ENCODE measurements at places on chromosomes 1 and 21. TPM values are rescaled to one million over a fixed set of nuclear protein-coding genes. Genes with fewer than 3 reads are reported as not detected.

- no peak for DNase-seq
Measured at GRCh38 chr1:54266908-54267307, 66.9 kb downstream of the MRPL37 start.

DNA sequence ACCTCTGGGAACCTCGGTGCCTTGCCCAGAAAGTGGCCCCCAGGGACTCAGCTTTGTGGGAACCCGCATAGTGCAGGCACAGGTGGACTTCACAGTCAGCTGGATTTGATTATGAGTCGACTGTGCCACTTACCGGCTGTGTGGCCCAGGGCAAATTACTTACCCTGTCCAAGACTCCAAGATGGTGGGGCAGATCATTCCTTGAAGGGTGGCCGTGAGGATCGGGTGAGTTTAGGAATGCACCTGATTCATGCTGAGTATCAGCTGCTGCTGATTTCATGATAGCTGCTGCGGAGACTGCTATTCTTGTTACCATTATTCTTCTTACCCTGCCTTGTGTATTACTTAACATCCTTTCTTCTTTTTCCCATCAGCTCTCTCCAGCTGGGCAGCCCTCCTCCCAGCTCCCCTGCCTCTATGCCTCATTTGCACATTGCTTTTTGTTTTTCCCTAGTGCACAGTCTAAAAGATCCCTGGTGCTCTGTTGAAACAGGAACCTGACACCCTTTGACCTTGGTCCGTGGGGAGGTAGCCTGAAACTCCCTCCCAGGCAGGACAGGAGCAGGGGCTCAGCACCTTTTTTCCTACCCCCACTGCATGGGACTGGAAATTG is 40.5 kb upstream of the FHAD1 start:
- no peak for DNase-seq

DNA sequence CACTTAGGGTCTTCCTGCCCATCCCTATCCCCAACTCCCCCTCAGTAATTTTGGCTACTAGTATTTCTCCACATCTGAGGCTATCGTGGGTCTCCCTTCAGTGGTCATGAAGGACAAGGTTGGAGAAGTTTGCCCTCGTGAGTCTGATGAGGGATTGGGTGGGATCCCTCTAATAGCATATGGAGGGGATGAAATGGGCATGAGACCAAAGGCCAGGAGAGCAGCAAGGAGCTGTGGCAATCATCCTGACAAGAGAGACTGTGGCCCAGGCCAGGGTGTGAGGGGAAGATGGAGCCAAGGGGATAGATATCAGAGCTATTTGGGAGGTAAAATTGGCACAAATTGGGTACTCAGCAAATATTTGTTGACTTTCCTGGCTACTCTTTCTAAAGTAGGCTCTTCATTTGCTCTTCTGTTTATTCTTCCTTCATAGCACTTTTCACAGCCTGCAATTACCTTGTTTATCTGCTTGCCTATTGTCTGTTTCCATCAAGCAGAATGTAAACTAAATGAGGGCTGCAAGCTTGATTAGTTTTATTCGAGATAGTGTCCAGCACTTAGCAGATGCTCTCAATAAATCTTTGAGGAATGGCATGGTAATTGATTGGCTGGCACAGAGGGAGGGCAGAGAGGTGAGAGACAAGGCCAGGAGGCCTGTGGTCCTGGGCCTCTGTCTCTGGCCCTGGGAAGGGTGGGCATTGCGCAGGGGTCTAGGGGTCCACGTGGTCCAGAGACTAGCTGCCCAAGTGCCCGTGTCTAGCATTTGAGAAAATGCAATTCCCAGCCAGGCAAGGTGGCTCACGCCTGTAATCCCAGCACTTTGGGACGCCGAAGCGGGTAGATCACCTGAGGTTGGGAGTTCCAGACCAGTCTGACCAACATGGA is 1.5 kb upstream of the PLK3 start:
- DNase-seq: no peak

PPFIA4 gene
- 0.50 TPM for total RNA-seq

DNA sequence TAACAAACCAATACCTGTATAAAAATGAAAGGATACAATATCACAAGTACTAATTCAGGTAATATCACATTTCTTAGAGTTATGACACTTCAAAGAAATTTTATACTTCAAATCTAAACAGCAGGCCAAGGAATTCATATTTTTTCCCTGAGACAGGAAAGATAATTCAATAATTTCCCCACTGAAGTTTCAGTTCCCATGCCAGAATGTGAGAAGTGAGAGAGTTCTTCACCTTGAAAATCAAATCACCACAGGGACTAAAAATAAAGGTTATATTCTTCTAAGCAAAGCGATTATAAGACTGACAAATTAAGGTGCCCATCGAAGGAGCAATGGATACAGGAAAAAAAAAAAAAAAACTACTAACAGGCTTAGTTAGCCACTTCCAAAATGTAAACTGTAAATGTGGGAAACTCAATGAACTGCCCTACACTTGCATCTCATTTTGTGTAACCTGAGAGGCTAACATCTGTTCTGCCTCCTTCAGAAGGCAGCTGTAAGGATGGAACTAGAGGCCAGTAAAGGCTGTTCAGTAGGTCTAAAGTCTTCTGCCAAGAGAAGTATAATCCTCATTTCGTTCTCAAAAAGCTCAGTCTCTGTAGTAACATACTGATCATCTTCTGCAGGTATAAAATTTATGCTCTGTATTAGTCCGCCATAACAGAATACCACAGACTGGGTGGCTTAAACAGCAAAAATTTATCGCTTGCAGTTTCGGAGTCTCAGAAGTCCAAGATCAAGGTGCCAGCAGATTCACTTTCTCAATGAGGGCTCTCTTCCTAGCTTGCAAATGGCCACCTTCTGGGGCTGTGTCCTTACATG is 127.8 kb downstream of the RERE start:
- no peak for DNase-seq

- DNase-seq: no peak
Measured at GRCh38 chr1:160129558-160129957, 14.0 kb downstream of the ATP1A2 start.

LRRC8B gene
- 31.4 TPM for total RNA-seq

- peak; percentile 49 for DNase-seq
Measured at GRCh38 chr1:8077120-8077573, 51.0 kb upstream of the ERRFI1 start.

ALX3 gene
- not detected for total RNA-seq

SYDE2 gene
- 6.3 TPM for total RNA-seq

DNA sequence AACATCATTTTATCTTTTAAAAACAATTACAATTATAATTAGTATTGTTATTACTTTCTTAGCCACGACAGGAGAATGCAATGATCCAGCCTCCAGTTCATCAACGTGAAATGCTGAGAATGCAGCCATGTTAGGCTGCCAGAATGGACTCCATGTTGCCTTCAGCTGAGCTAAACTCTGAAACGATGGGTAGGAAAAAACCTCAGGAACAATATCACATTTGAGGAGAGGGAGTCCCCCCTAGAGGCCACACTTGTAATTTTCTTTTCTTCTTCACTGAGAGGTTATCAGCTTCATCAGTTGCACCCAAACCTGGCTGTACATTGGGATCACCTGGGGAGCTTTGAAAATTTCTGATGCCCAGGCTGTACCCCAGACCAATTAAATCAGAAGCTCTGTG is 34.6 kb upstream of the DNAH14 start:
- DNase-seq: no peak

- peak; percentile 72 for DNase-seq
Measured at GRCh38 chr1:19974822-19975416, 4.5 kb downstream of the PLA2G2A start.

MSTO1 gene
- total RNA-seq: 47.3 TPM

GRCh38 chr1:173852105-173852504 is 15.7 kb downstream of the GAS5 start:
- DNase-seq: no peak

NUDT17 gene
- total RNA-seq: 4.0 TPM

DNA sequence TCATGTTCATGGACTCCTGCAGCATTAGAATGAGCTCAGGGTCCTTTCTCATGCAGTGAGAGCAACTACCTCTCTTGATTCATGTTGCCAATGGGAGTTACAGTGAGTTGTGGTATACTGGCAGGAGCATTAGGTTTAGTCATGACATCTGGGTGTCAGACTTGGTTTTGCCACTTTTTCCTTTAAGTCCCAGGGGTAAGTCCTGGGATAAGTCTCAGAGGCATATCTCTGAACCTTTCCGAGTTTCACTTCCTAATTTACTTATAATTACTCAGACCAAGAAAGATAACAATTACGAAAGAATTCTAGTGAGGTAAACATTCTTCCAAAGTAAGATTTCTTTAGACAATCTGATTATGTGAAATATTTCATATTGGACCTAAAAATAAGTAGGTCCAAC is 606.0 kb downstream of the SMYD3 start:
- DNase-seq: no peak

- DNase-seq: no peak
Measured at GRCh38 chr1:58434181-58434580, 112.3 kb downstream of the OMA1 start.

DNA sequence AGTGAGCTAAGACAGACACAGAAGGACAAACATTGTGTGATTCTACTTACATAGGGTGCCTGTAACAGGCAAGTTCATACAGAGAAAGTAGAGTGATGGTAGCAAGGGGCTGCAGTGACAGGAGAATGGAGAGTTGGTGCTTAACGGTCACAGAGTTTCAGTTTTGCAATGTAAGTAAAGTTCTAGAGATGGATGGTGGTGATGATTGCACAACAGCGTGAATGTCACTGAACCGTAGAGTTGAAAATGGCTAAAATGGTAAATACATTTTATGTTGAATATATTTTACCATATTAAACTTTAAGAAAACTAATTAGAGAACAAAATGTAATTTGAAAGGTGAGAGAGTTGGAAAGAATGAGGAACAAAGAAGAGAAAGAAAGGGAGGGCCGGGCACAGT is 8.7 kb downstream of the CFAP107 start:
- DNase-seq: no peak

DNA sequence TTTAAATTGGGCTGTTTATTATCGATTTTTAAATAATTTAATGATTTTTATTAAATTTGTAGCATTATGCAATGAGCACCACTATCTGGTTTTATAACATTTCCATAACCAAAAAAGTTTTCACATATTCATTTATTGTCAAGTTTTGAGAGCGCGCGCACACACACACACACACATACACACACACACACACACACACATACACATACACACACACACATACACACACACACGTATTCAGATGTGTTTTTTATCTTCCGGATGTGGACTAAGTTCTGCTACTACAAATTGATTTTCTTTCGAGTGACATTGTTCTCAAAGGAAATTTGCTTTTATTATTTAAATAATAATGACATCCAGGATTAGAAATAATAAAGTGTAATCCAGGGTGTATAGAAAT is 16.3 kb downstream of the CACHD1 start:
- DNase-seq: no peak

DNA sequence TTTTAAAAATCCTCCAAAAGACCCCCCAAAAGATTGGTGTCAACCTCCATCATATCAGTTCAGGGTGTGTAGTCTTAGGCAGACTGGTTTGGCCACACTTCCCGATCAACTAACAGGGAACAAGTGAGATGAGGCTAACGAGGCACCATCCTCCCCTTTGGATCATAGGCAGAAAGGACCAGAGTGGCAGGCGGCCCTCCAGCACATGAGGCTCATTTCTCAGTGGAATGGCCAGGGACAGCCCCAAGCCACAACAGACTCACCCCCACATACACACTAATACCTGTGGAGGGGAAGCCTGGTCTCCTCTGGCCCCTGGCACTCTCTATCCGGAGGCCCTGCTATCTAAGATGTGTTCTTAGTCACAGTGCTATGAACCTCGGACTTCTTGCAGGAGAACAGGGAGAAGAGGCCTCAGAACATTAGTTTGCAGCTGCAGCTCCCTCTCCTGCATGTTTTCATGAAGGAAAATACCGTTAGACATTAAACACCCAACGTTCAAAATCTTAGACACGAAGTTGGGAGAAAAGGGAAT is 17.3 kb upstream of the CAPN2 start:
- no peak for DNase-seq

- DNase-seq: no peak
Measured at GRCh38 chr1:4002741-4003140, 102.7 kb upstream of the C1orf174 start.

- DNase-seq: no peak
Measured at GRCh38 chr1:215377746-215378145, 189.4 kb upstream of the KCTD3 start.

C1orf21 gene
- 87.7 TPM for total RNA-seq

GRCh38 chr1:203682473-203683383 is 56.1 kb downstream of the ATP2B4 start:
- no peak for DNase-seq

DNA sequence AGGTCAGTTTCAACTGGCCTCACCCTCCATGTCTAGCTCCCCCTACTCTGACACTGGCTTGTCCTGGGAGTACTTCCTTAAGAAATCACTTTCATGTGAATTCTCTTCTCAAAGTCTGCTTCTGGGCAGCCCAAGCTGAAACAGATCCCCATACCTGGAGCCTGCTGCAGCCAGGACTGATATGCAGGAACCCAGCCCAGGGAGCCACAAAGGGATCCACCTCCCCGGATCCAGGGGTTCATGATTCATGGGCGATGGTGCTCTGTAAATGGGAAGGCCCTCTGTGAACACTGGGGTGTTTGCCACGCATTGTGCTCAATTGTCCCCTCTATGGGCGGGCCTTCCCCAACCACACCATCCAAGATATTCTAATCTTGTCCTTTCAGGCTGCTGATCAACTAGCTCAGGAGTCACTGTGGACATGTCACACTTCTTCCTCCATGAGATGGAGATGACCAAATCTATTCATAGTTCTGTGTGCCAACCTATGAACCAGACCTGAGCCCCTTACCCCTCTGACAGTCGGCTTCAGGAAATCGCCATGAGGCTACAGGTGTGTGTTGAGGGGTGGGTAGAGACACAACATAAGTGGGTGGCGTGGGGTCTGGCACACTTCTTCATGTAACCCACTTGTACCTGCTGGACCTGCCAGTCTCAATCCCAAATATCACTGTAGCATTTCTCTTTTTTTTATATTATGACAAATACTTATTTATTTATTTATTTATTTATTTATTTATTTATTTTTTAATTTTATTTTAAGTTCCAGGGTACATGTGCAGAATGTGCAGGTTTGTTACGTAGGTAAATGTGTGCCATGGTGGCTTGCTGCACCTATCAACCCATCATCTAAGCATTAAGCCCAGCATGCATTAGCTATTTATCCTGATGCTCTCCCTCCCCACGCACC is 41.8 kb downstream of the RUNX3 start:
- DNase-seq: peak; percentile 3

DNA sequence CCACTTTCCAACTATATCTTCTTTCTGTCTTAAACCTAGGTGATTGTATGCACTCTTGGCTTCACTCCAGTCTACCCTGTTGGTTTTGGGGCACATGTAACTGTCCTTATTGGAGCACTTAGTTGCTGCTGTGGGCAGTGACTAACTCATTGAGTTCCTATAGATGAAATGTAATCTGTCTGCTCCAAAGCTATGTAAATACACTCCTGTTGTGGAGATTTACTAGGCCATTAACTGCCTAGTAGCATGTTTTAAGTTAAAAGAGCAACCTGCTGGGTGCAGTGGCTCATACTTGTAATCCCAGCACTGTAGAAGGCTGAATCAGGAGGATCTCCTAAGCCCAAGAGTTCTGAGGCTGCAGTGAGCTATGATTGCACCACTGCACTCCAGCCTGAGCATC is 137.6 kb downstream of the ZMYM4 start:
- DNase-seq: no peak

GRCh38 chr1:48039088-48040054 is 42.2 kb upstream of the TRABD2B start:
- no peak for DNase-seq

CSF1 gene
- 3.8 TPM for total RNA-seq

- peak; percentile 55 for DNase-seq
Measured at GRCh38 chr1:27862671-27863537, 9.4 kb upstream of the THEMIS2 start.

OR2L3 gene
- total RNA-seq: 0.17 TPM
